ENCODE measurements at places on chromosomes 4 and X.
A peak's percentile ranks its signal among the peaks of the same experiment; 100 is the strongest.

DNA sequence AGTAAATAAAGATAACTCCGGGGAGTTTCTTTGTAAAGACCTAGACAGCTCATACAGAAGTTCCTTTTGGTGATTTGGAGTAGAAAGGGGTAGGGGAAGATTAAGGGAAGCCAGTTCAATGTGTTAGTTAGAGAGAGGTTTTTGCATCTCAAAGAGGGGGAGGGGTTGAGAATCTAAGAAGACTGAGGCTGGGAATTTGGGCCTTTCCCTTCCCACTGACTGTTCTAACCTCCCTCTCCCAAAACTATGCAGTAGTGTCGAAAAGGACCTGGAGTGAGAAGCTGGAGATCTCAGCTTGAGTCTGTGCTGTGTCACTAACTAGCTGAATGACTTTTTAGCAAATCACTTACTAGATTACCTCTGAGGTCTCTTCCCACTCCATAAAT lies 55.7 kb upstream of the CCDC160 start:
- DNase-seq: no peak

DNA sequence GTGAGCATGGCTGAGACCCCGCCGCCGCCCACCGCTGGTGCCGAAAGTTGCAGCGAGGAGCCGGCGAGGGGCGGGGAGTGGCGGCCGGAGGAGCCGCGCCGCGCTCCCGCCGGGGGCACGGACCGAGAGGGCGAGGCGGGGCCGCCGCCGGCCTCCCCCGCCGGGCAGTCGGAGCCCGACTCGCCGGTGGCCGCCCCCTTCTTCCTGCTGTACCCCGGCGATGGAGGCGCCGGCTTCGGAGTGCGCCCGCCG lies 16.5 kb downstream of the UTP3 start:
- no peak for DNase-seq

DNA sequence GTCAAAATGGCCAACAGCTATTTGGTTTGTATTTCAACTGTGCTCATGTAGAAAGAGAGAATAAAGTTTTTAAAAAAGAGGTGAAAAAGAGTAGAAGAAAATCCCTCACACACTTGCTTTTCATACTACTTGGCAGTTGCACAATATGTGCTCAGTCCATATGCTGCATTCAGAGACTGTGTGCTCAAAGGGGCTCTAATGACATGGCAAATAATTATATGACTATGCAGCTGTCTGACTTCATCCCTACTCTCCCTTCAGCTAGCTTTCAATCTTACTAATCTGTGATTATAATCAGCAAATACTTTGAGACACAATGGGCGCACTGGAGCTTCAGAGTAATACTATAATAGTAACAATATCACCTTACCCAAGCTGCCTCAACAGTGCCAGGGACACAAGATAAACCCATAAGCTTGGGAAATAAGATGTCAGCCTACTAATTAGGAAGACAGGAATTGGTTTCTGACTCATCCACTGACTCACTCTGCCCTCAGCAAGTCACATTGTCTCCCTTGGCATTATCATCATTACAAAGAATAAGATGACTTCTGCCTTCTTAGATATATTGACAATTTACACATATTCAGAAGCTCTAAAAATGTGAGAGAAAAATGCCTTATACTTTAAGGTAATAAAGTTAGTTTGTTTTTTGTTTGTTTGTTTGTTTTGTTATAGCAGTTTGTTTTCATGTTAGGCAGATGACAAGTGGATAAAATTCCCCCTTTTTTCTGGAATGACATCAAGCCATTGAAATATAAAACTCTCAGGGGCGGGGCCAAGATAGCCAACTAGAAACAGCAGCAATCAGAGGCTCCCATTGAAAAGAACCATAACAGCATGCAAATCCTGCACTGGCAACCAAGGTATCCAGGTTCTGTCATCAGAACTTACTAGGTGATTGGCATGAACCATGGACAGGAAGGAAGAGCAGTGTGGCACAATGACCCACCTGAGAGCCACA lies 311.6 kb downstream of the FAM133A start:
- DNase-seq: peak; percentile 51

GRCh38 chr4:91330555-91331137 lies 973.1 kb upstream of the GRID2 start:
- no peak for DNase-seq

GRCh38 chrX:10795721-10796120 lies 175.3 kb upstream of the MID1 start:
- DNase-seq: no peak

DNA sequence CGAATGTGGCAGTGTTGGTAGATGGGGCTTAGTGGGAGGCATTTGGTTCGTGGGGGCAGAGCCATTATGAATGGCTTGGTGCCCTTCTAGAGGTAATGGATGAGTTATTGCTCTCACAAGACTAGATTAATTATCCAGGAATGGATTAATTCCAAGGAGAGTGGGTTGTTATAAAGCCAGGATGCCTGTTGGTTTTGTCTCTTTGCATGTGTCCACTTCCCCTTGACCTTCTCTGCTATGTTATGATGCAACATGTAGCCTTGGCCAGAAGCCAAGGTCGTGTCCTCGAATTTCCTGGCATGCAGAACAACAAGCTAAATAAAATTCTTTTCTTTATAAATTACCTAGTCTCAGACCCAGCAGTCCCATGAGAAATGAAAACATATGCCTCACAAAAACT lies 111.2 kb upstream of the PLS3 start:
- DNase-seq: no peak

GRCh38 chrX:148333989-148334388 lies 166.4 kb upstream of the AFF2 start:
- peak; percentile 29 for DNase-seq

DNA sequence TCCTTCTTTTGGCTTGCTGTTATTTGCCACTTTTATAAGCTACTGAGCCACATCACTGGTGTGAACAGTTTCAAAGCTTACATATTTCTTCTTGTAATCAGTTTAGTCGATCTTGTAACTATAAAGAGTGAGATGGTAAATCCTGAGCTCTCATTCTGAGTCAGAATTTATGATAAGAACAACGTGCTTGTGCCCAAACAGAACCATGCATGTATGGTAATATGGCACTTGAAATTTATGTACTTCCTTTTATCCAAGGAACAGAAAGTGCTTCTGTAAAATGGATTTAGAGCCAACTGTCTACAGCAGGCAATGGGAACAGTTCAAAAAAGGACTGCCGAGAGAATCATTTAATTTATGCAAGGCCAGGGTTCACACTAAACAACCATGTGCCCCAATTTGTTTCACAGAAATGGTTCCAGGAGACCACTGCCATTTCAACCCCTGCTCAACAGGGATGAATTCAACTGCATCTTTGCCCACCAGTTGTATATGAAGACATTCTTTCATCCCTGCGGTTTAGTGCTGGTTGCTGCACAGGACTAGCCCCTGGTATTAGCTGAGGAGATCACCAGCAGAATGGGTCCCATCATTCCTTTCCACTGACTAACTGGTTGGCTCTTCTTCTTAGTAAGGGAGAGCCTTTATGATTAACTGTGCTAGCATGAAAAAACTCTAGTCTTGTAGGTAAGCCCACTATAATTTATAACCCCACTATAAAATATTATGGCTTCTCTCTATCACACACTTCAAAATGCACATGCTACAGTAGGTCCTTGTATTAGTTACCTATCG lies 162.9 kb upstream of the PGRMC2 start:
- no peak for DNase-seq

- DNase-seq: no peak
These were observed 11.2 kb downstream of the WDR1 start for GRCh38 chr4:10105421-10105820.

GRCh38 chrX:135984256-135984655 lies 979 bp upstream of the SLC9A6 start:
- DNase-seq: no peak

- no peak for DNase-seq
These were observed 58.8 kb upstream of the CLNK start for GRCh38 chr4:10743357-10743756.

GRCh38 chr4:171542640-171543039 lies 270.6 kb upstream of the GALNTL6 start:
- DNase-seq: no peak

DNA sequence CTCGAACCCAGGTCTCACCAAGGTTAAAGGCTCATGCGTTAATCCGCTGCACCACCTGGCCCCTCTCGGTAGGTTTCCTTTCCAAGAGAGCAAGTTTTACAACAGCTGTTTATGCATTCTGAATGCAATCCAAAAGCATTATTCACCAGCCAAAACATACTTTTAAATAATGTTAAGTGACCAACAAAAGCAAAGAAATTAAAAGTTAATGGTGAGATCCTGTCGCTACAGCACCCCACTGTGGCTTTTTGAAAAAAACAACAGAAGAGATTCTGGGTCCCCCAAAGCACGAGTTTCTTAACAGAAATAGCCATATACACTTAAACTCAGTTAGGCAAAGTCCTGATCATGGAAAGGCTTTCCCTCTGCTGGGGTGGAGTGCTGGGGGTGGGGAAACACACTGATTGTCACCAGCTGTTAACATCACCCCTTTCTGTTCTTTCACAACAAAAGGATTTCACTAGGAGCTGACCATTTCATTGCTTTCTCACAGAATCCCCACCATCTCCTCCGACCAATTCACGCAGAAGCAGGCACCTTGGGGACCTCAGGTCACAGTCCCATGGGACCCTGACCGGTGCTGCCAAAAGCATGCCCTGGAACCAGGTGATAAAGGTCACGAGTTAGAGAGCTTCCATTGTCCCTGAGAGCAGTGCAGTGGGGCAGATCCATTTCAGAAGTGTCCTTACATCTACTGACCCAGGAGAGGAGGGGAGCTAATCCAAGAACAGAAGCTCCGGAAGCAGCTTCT lies 51.2 kb downstream of the ZNF827 start:
- DNase-seq: no peak

All from activated CD4-positive, alpha-beta T cell treated with anti-CD3 and anti-CD28 coated beads, Interleukin-10, Interleukin-2, amounts not matched to agents 100 ng/mL and 50 ng/mL, durations not matched to agents 16 hours and 8 hours (primary cell).